ENCODE measurements at places on chromosomes 7 and 10.

GRCh38 chr10:5146920-5147254, 38.1 kb downstream of the AKR1C8 start:
- no peak for DNase-seq

- no peak for DNase-seq
Measured at GRCh38 chr10:128664729-128665128, 538.5 kb upstream of the MKI67 start.

DNA sequence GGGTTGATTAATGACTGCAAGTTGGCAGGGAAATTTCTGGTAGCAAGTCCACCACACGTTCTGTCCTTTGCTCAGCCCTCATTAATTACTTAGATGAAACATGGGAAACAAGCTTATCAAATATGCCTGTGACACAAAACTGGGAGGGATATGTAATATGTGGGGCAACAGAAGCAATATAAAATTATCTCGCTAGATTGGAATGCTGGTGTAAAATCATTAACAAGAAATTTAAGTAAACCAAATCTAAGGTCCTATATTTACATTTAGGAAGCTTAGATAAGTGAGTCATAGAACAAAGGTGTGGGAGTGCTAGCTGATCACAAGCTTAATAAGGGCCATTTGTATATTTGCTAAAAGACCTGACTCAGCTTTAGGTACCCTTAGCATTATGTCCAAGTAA, 23.5 kb downstream of the TRPV5 start:
- DNase-seq = no peak

DNA sequence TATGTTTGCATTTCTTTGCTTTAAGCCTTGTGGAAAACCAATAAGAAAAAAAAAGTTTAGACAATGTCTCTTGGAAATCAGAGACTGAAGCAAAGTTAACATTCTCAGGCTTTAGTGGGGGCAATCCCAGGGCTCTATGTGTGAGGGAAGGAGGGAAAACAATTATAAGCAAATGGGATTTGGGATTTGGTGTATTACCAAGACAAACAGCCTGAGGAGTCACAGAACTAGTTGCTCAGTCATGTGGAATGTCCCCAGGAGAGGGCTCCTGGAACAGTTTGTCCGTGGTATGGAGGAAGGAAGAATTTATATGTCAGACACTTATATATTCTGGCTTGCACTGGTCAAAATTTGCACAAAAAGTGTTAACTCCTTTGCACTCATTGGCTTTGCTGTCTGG, 562.9 kb upstream of the TPK1 start:
- no peak for DNase-seq

- no peak for DNase-seq
Measured at GRCh38 chr10:34637418-34637911, 177.6 kb downstream of the PARD3 start.

- no peak for DNase-seq
Measured at GRCh38 chr7:78510580-78511188, 712.1 kb downstream of the PHTF2 start.

- DNase-seq = no peak
Measured at GRCh38 chr10:25578061-25578460, 356.0 kb upstream of the MYO3A start.

DNA sequence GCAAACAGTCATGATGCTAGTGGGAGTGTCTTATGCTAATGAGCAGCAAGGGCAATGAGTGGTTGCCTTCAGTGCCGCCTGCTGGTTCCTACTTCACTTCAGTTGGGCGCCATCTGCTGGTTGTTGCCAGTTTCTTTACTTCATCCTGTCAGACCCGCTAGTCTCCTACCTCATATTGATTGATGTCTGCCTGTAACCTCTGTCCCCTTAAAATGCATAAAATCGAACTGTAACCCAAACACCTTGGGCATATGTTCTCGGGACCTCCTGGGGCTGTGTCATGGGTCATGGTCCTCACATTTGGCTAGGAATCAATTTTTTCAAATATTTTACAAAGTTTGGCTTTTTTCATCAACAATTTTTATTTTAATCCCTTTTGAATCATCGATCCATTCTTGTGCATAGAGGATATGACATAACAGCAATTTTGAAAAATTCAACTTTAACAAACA, 62.8 kb upstream of the C7orf33 start:
- no peak for DNase-seq

- DNase-seq = no peak
Measured at GRCh38 chr10:43888586-43888985, 239.9 kb upstream of the ZNF32 start.

GRCh38 chr10:101829561-101830315, 11.5 kb upstream of the OGA start:
- no peak for DNase-seq

GRCh38 chr7:54629771-54630170, 87.6 kb downstream of the VSTM2A start:
- DNase-seq = no peak

DNA sequence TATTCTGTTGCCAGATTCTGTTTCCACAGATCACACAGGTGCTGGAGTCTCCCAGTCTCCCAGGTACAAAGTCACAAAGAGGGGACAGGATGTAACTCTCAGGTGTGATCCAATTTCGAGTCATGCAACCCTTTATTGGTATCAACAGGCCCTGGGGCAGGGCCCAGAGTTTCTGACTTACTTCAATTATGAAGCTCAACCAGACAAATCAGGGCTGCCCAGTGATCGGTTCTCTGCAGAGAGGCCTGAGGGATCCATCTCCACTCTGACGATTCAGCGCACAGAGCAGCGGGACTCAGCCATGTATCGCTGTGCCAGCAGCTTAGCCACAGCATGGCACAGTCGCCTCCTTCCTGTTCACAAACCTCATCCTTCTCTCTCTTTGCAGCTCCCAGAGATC, 237.5 kb upstream of the PRSS1 start:
- DNase-seq = no peak

DNA sequence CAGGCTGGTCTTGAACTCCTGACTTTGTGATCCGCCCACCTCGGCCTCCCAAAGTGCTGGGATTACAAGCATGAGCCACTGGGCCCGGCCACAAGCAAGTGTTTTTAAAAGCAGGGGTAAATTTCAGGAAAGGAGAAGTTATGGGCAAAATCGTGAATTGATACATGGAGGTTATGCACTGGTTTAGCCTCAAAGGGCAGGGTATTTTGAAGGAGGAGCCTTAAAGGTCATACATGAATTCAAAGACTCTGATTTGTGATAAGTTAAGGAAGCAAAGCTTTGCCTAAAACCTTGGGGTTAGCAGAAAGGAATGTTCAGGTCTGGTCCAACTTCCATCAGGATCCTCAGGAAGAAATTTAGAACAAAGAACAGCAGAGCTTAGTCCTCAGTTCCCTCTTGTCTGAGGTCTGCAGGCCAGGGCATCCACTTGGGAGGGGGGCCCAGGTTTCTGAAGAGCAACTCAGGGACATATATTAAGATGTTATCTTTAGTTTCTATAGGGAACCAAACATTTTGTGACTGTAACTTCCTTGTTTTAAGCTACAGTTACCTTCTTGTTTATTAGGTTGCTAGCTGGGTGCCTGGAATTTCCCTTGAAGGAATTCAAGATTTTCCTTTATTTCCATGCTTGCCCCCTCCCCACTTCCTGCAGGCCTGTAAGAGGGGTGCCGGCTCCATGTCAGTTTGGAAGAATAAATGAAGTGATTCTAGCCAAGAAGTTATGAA, 2.8 kb upstream of the REPIN1 start:
- no peak for DNase-seq

DNA sequence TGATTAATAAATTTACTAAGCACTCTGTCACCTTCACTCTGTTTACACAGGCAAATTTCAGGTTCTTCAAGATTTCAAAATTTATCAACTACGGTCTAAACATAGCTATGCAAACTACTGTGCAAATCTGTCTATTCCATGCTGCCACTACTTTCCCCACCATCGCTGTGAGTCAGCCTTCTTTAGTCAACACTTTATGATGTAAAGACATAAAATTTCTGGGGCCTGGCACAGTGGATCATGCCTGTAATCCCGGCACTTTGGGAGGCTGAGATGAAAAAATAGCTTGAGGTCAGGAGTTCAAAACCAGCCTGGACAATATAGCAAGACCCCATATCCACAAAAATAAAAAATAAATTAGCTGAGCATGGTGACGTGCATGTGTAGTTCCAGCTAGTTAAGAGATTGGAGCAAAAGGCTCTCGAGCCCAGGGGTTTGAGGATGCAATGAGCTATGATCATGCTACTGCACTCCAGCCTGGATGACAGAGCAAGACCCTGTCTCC, 42.6 kb downstream of the CNOT4 start:
- DNase-seq = no peak

- no peak for DNase-seq
Measured at GRCh38 chr10:63388421-63389031, 77.3 kb downstream of the JMJD1C start.

DNA sequence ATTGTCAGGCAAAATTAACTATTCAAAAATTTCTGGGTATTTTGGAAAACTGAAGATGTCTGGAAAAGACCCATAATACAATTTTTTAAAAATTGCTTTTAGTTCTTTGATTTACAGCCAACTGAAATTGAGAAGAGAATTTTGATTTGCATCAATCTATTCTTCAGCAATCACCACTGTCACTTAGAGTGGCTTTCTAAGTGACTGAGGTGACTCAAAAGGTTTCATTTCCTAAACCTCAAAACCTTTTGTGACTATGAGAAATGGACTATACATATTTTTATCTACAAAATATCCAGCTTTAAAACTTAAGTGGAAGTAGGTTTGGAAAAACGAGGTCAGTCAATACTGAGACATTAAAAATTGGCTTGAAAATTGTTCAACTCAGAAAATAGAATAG, 60.0 kb downstream of the ENO4 start:
- no peak for DNase-seq

DNA sequence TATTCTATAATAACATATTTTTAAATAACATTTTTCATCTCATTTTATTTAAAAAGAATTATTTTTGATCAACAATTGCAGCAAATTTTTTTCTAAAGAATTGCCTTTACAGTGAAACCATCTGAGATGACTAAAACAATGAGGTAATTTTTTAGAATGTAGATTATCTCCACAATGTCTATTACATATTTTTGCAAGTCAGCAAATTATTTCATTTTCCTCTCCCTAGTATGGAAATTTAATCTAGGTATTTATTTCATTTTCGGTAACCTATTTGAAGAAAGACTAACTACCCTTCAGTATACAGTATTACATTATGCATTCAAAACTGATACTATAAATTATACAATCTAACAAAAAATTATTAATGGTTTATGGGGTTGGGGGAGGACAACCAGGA, 213.2 kb upstream of the SP4 start:
- no peak for DNase-seq

DNA sequence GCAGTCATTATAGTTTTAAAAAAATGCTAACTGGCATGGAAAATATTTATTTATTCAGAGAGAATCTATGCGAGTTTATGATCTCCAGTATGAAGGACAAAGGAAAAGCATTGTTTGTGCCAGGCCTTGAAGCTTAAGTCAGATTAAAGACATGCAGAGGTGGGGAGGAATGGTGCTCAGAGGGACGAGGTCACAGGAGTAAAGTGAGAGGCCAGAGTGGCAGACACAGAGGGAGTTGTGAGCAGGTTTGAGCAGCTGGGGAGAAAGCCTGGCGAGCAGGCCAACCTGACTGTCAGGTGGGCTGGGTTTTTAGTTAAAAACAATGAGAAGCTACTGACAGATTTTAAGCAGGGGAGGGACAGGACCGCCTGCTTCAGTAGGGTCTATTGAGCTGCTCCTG, 6.8 kb upstream of the CCNY start:
- DNase-seq = no peak

DNA sequence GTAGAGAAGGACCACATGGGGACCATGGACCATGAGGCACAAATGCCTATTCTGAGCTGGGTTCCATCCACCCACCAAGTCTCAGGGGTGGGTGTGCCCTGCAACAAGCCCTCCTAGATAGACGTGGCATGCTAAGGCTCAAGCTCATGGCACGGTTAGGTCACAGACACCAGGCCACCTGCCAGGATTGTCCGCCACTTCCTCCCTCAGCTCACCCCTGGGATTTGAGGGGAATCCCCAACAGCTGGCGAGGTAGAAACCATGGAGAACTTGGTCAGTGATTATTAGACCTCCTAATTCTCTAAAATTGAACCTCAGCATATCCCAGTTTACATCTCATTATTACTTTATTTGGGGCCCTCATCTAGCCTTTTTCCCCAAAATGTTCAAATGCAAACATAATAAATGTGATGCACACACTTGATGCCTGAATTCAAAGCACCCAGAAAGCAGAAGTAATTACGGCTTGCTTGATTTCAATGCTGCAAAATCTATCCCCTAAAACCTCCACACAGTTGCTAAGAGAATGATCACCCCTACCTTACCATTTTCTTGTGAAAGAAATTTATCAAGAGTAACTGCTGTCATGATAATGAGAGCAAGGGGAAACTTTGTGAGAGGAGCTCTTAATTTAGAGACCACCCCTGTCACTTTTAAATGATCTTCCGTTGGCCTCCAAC, 366.6 kb upstream of the PFKP start:
- DNase-seq = no peak

DNA sequence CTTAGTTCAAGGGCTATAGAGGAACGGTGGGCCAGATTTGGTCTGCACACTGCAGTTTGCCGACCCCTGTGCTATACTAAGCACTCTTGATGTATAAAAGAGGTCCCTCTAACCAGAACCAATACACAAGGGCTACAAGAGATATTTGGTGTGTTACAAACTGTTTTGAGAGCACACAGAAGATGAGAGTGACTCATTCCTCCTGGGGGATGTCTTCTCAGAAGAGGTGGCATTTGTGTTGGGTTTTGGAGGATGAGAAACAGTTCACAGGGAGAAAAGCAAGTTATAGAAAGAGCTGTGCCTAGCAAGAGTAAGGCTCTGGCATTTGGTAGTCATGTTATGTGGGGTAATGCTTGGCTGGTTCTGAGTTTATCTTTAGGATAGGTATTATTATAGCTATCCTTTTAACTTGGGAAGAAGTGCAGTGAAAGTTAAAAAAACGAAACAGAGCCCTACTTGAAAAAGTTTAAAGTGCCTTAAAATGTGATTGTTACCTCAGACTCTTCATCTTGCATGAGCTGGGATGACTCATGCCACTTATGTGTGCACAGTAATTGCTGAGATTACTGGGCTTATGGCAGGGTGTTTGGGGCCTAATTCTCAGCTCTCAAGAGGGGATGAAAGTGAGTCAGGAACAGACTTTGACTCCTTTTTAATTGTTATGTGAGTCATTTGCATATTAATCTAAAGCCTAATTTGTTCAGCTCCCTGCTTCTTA, 160.4 kb downstream of the KIF20B start:
- DNase-seq = no peak

DNA sequence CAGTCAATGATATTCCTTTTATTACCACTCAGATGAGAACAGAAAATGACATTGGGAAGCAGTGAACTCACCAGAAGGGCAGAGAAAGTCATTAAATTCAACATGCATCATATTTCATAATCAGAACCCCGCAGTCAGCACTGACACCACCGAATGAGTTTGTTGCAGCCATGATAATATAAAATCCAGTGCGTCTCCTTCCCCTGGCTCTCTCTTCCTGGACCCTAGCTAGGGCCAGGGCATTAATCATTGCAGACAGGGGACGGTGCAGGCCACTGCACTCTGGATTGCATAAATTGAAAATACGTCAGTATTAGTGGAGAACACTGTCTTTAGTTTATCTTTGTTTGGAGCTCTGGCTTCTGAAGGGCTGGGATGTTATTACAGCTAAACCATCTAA, 931.5 kb downstream of the TYW1 start:
- no peak for DNase-seq

Data from cortex of kidney (tissue), 1 donor.